HCEC 1CT (cell line): ENCODE measurements at places on chromosomes 7 and 10.

DNA sequence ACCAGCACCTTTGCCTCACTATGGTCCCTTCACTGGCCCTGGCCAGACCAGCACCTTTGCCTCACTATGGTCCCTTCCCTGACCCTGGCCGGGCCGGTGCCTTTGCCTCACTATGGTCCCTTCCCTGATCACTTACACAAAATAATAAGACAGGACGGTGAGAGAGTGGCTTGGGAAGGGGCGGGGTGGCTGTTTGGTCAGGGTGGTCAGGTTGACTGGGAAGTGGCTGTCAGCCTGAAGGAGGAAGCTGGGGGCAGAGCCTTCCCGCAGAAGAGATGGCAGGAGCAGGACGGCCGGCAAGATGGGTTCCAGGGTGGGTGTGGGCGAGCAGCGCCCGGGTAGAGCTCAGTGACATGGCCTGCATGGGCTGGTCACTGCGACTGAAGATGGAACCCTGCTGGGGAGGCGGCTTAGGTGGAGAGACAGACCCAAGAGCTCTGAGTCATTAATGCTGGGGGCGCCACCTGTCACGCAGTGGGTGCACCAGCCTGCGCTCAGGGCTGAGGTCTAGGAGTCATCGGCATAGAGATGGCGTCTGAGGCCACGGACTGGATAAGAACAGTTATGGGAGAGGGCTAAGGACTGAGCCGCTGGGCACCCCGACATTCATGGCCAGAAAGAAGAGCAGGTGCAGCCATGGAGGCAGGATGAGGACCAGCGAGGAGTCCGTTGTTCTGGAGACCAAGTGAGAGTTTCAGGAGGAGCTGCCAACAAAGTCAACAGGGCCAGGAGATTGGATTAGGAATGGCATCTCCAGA is 91.8 kb downstream of the CHST15 start:
- DNase-seq, result no peak

GRCh38 chr7:128437426-128438332 is 18.0 kb upstream of the HILPDA start:
- DNase-seq, result no peak

DNA sequence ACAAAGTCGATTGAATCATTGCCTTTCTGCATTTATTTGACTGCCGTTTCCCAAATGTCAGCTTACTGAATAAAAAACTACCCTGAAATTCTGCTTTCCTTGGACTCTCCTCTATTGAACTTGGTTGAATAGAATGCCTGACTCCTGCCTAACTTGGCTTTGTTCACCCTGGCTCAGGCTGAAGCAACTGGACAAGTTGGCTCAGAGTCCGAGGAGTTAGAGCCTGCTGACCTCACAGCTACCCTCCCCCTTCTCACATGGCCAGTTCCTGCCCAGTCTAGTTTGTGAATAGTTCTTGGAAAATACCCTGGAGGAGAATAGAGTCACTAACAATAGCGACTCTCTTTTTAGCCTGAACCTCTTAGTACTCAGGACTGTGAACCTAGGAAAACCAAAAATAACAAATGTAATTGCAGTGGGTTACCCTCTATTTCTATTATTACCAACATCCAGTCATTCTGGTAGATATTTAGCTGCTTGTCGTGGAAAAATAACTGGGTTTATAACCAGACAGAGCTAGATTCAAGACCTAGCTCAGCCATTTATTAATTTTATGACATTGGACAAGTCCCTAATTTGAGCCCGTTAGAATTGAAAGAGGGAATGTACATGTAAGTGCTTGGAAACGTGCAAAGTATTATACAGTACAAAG is 17.3 kb upstream of the NRBF2 start:
- DNase-seq, result peak; percentile 69

- DNase-seq, result no peak
These were observed 1.5 kb upstream of the OAT start for GRCh38 chr10:124420254-124420653.

- no peak for DNase-seq
These were observed 23.3 kb downstream of the CALML3 start for GRCh38 chr10:5547931-5548660.

GRCh38 chr7:151903249-151904032 is 26.5 kb upstream of the PRKAG2 start:
- no peak for DNase-seq

DNA sequence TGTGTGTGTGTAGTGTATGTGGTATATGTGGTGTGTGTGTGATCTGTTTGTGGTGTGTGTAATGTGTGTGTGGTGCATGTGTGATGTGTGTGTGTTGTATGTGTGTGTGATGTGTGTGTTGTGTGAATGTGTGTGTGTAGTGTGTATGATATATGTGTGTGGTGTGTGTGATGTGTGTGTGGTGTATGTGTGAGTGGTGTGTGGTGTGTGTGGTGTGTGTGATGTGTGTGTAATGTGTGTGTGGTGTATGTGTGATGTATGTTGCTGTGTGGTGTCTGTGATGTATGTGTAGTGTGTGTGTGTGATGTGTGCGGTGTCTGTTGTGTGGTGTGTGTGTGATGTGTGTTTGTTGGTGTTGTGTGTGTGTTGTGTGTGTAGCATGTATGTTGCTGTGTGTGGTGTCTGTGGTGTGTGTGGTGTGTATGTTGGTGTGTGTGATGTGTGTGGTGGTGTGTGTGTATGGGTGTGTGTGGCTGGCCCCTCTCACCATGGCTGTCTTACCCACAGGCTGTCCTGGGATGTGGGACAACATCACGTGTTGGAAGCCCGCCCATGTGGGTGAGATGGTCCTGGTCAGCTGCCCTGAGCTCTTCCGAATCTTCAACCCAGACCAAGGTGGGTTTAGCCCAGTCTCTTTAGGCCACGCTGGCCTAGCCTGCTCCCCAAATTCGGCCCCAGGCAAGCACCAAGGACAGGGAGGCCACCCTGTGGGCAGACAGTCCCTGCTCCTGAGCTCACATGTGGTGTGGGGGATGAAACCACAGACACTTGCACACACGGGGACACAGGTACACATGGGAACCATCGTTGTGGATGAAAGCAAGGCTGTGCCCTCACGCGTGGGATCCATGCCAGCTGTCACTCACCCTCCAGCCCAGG is 25.6 kb downstream of the ADCYAP1R1 start:
- DNase-seq, result no peak

GRCh38 chr10:58781873-58782488 is 269.3 kb downstream of the BICC1 start:
- peak; percentile 49 for DNase-seq

- DNase-seq, result no peak
These were observed 2.8 kb downstream of the CLCN1 start for GRCh38 chr7:143318661-143319060.

GRCh38 chr7:158263964-158264748 is 323.5 kb downstream of the PTPRN2 start:
- no peak for DNase-seq

GRCh38 chr7:126948664-126949063 is 304.1 kb downstream of the GRM8 start:
- no peak for DNase-seq

GRCh38 chr10:78118591-78118990 is 84.9 kb downstream of the RPS24 start:
- no peak for DNase-seq

GRCh38 chr7:45028138-45028919 is 28.3 kb downstream of the CCM2 start:
- DNase-seq, result no peak

- DNase-seq, result peak; percentile 49
These were observed 62.2 kb downstream of the SAMD9 start for GRCh38 chr7:93055543-93056107.

DNA sequence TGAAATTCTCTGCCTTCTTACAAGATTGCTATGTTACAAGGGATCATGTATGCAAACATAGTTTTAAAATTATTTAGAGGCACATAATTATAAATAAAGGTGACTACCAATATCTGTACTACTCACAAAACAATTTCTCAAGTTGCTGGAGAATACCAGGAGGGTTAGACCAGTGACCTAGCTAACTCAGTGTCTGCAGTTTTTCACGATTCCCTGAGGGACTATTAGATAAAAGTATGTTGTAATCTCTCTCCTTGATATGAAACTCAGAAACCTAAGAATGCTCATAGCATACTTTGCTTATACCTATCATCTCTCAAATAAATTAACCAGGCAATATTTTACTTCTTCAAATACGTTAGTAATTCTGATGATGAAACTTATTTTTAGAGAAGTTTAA is 534.0 kb upstream of the ANKRD30A start:
- no peak for DNase-seq

DNA sequence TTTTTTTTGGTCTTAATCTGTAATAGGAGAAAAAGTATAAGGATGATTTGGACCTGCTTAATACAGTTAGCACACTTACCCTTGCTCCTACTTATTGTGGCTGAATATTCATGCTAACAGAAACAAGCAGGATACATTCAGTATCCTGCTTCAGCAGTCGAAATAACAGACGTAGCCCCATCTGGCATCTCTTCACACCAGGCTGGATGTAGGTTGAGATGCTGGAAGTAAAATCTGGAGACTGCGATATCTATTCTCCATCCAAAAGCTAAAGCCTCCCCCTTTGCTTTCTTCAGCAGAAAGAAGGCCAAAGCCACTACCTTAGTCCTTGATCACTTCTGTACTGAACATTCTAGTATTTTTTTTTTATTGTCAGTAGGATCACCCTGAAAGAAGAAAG is 537.4 kb downstream of the AUTS2 start:
- DNase-seq, result no peak

- no peak for DNase-seq
These were observed 18.5 kb downstream of the ITGB1 start for GRCh38 chr10:32939296-32940111.

DNA sequence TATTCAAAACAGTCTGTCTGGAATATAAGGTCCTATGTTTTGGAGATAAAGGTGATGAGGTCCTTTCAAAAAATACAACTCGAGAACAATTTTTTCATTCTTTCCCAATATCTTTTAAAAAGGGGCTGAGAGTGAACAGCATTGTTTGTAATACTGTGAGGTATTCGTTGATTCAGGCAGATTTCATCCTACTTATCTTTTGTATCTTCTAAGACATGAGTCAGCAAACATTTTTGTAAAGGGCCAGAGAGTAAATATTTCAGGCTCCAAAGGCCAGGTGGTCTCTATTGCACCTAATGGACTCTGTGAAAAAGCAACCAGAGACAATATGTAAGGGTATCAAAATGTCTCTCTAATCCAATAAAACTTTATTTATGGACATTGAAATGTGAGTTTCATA is 8.1 kb upstream of the ANK3 start:
- DNase-seq, result no peak

- DNase-seq, result no peak
These were observed 53.5 kb upstream of the TNS3 start for GRCh38 chr7:47635091-47636080.

- DNase-seq, result peak; percentile 82
These were observed 11.8 kb upstream of the PDCD4 start for GRCh38 chr10:110859973-110860376.

GRCh38 chr7:101075646-101076045 is 9.6 kb upstream of the TRIM56 start:
- DNase-seq, result no peak

GRCh38 chr7:148871030-148871429 is 13.1 kb downstream of the EZH2 start:
- no peak for DNase-seq

DNA sequence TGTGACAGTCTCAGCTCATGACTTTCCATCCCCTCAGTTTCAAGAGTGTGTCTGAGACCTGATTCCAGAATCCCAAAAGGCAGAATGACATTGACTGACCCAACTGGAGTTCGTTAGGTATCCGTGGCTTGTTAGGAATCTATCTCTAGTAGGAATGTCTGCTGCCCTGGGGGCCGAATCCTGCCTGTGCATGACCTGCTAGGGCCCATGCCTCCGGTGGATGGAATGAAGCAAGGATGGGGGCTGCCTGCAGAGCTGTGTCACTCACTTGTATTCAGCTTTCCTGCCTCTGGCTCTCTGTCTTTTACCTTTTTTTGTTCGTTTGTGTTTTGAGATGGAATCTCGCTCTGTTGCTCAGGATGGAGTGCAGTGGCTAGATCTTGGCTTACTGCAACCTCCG is 129.5 kb downstream of the SDK1 start:
- no peak for DNase-seq

DNA sequence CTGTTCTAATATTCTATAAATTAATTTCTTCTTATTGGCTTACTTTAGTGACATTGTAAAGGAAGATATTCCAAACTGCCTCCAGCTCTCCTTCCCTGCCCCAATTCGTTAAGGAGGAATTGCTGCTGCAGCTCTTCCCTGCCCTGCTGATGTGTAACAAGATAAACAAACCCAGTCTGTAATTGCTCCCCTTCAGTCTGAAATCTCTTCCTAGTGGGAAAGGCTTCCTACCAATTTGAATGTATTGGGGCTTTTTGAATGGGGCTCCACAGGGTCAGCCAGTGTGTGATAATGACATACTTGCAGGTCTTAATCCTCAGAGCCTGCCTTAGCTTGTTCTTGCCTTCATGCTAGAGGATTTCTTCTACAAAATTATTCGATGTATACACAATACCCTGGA is 849.9 kb upstream of the GHITM start:
- no peak for DNase-seq

DNA sequence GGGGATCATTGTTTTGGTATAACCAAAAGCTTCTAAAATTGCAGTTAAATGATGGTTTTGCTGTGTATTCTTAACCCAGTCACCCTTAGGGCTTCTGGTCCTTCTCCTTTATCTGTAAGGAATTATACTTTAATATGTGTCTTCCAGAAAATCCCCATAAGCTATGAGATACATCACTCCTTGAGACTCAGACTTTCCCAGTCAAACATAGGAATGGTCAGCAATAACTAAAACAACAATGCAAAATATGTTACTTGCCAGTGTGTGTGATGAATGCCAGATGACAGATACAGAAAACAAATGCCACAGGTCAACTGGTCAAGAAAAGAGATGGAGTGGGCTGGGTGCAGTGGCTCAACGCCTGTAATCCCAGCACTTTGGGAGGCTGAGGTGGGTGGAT is 10.1 kb downstream of the ADD3 start:
- DNase-seq, result no peak

GRCh38 chr7:33905389-33906032 is at the start of gene BMPER:
Gene BMPER (plus strand): TSS chr7:33905539. CDS start chr7:33905614, 75 bp downstream.
- DNase-seq, result peak; percentile 54

GRCh38 chr10:74541375-74541774 is 285.0 kb upstream of the KAT6B start:
- DNase-seq, result no peak

DNA sequence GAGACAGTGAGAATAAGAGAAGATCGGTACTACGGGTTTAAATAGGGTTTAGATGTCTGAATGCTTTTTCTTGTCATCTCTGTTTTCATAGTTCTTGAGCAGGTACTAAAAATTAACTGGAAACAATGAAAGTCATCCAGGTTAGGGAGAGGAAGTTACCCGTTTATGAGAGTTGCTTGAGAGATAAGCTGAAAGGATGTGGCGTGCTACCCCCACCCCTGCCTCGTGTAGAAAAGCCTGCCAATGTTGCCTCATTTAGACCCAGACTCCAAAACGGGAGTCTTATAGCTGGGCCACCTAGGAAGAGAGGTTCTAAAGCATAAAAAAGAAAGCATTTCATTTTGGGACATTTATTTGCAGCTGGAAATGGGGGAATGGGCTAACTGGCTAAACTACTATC is 10.2 kb downstream of the AKR1C4 start:
- no peak for DNase-seq

- no peak for DNase-seq
These were observed 463.6 kb downstream of the ZWINT start for GRCh38 chr10:55897490-55897921.
